ENCODE measurements at places on chromosomes 7 and 10.

DNA sequence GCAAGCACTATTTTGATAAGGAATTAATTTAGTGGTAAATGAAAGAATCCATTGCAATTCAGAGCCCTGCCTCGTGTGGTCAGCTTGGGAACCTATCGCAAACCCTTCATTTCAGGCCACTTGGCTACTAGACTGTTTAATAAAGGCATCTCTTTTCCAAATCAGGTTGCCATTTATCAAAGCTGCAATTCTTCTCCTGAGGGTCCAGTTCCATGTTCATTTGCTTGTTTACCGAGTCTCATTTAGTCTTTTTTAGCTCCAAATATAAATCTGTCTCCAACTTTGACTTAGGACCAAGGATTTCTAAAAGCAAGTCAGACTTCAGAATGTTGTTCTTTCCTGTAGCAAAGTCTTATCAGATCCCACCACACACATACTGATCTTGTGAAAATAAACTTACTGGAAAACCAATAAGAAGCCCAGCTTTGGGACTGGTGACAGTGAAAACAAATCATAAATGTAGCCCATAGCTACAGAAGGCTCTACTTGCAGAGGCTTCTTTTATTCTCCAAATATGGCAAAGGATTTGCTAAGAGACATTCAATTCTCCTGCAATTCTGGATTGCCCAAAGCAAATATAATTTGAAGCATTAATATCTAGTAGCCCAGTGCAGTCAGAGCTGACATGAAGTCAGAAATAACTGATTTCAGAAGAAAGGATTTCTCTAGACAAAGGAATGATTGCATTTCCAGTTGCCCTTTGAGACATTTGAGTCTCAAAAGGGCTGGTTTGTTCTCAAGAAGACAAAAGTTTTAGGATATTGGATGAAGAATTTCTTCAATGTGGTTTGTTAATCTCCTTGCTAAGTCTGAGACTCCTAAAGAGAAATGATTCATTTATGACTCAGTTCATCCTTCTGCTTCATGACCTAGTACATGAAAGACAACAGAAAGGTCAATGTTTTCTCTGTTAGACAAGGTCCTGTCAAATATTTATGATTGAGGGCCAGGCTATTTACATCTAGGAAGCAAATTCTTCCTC, 28.0 kb downstream of the PPP1R3C start:
- DNase-seq, result peak; percentile 69

GRCh38 chr7:116434820-116435341, 64.7 kb upstream of the CAV2 start:
- DNase-seq, result peak; percentile 72

- peak; percentile 86 for DNase-seq
Observed at GRCh38 chr7:4631380-4632179, 50.5 kb upstream of the FOXK1 start.

- peak; percentile 66 for DNase-seq
Observed at GRCh38 chr10:104197364-104197763, 34.8 kb downstream of the CFAP43 start.

- DNase-seq, result peak; percentile 52
Observed at GRCh38 chr7:16926283-16926682, 44.5 kb upstream of the AGR3 start.

DNA sequence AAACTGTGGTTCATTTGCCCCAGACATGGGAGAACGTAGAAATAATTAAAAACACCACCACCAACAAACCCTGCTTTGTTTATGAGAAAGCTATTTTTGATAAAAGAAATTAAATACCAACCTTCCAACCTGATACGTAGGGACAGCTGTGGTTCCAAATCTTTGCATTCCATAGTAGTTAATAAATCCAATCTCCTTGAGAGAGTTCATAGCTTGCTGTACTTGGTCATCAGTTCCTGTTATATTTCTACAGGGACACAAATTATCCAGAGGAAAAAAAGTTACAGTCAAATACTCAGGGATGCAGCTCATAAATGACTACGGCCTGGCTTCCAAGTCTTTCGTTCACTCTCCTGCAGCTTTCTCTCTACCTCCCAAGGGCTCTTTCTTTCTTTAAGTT, 41.1 kb downstream of the PUS7 start:
- no peak for DNase-seq

- no peak for DNase-seq
Observed at GRCh38 chr7:101624246-101625001, 4.7 kb downstream of the MYL10 start.

DNA sequence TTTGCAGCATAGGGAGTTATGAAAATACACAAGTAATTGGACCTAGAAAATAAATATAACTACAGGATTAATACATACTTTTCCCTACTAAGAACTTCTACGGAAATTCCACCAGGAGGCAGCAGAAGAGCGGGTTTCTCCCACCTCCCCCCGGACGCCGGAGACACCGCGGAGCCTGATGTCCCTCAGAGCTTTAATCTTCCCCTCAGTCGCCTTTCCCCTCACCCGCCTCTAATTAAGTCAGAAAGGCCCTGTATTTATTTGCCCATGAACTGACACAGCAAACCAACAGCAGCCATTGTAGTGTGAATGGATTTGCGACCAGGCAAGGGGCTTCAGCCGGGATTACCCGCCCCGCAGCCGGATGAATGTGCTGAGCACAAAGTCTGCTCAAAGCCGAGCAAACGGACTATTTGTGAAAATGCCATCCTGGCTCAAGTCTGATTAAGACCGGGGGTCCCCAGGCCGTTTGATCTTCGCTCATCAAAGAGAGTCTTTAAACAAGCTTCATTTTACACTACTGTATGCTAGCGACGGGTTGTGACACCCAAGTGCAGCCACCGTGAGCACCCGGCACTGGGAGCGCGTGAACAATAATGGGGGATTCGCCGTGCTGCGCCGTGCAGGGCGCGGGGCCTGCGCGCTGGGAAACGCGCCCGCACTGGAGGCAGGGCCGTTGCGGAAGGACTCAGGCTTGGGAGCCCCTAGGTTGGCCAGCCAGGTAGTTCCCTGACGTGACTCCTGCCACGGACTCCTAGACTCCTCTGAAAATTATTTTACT, 5.6 kb upstream of the DKK1 start:
- peak; percentile 68 for DNase-seq

DNA sequence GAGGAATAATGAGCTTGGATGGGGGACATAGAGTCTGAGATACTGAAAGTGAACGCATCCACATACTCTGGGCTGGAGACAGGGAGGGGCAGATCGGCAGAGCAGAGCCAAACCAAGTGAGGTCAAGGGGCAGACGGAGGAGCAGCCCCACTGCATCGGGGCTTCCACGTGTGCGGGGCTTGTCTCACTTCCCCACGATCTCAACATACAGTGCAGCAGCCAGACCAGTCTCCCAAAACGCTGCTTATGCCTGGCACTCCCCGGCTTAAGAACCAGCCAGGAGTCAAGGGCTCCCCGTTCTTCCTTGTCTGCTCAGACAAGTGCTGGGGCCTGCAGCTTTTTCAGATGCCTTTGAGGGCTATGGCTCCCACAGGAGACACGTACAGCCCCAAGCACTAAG, 43.6 kb downstream of the PARP12 start:
- no peak for DNase-seq

DNA sequence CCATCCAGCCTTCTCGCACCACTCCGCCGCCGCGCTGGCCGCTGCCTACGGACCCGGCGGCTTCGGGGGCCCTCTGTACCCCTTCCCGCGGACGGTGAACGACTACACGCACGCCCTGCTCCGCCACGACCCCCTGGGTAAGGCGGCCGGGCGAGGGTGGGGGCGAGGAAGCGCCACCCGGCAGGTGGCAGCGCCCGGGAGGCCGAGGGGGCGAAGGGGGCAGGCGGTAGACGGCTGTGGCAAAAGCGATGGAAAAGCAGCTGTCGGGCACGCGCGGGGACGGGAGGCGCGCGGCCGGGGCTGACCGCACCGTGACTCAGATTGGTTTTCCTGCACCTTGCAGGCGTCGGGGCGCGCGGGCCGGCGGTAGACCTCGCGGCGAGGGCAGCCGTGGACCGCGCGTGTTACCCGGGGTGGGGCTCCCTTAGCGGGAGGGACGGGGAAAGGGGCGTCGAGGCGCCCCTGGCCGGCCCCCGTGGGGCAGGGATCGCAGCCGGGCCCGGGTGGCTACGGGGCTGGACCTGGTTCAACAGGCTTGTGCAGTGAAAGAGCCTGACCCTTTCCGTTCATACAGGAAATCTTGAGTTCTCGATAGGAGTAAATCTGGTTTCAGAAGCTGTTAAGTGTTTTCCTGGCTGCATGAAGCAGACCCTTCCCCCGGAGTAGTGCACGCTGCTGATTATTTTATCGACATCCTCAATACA, 608 bp downstream of the HHEX start:
- peak; percentile 54 for DNase-seq

DNA sequence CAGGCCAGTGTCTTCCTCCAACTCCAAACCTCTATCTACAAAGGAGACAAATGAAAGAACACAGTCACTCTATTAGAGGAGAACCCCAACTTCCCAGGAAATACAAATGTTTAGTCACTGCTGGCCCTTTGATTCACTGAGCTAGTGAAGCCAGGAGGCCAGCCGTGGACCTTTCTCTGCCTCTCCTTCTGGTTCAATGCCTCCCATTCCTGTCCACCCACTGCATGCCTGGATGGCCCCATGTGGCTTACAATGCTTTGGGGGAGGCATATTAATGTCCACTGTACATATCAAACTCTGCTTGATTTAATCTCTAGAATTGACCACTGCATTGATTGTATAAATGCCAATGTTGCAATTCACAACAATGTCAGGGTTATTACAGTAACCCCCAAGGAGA, 687.3 kb downstream of the KCNMA1 start:
- DNase-seq, result peak; percentile 29
